CD8-positive, alpha-beta memory T cell (primary cell): ENCODE measurements at places on chromosomes 6 and 20. TPM values are rescaled to one million over a fixed set of nuclear protein-coding genes. Genes with fewer than 3 reads are reported as not detected.

EPPIN gene
- total RNA-seq, result not detected

VNN1 gene
- not detected for total RNA-seq

RNGTT gene
- 20.7 TPM for total RNA-seq

TRIM40 gene
- total RNA-seq, result not detected

ID4 gene
- total RNA-seq, result not detected

HS3ST5 gene
- not detected for total RNA-seq

DNA sequence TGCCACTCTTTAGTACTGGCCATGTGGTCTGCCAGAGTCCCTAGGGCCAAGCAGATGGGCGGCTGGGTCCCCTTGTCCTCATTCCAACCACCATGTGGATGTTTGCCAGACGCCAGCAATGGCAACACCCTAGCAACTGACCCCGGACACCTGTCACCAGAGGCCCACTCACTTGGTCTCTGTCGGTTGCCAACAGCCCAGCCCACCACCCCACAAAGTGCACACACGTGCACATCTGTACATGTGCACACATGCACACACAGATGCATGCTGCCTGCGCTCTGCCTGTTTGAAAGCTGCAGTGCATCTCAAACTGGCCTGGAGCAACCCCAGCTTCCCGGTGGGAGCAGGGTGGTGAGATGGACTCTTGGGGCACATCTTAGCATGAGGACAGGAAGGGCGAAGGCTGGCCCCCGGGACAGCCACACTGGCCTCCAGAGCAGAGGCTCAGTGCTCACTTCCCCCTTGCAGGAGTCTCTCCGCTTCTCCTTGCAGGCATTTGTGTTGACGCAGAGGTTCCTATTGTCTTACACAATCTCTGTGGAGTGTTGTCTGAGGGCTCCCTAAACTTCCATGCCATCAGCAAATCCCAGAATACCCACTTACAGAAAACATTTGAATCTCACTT, 54.0 kb downstream of the PSMG4 start:
- DNase-seq, result no peak

- DNase-seq, result no peak
Measured at GRCh38 chr6:52754443-52754842, 8.8 kb downstream of the GSTA2 start.

- no peak for DNase-seq
Measured at GRCh38 chr20:33095249-33095648, 15.8 kb downstream of the BPIFB4 start.

DNA sequence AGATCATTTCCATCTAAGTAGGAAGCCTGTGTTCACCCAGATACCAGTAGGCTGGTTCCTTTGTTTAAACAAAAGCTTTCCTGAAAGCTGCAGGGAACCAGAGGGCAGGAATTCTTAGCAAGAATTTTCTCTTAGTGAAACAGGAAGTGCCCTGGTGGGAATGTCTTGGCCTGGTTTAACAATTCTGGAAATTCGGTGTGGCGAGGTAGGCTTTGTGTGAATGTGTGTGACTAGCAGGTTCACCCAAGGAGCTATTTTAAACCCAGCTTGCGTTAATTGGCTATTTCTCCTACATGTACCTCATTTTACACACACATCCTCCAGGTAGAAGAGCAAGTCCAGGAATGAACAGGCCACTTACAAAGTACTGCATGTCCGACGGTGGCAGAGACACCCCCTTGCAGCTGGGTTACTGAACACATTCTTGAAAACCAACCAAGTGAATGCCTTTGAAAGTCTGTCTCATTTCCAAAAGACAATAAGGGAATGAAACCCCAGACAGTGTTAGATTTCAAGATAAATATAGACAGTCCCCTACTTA, 64.6 kb downstream of the GFOD1 start:
- no peak for DNase-seq

DNA sequence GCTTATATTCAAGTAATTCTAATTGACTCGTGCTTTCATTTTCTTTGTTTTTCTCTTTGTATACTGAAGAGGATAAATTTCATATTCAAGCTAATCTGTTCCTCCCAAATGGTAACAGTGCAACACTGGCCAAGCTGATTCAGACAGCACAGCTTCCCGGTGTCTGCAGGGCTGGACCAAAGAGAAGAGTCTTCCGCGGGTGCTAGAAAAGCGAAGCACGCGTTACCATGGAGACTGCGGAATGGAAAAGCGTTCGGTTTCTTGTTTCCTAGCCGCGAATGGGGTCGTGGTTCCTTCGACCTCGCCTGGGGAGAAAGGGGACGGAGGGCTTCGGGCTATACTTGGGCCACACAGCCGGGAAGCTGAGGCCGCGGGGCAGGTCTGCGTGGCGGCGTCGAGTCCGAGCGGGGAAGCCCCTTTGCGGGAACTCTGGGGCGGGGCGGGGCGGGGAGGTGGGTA, 6.2 kb upstream of the ZNF311 start:
- DNase-seq, result peak; percentile 9

GRCh38 chr6:132785936-132786335, 12.5 kb downstream of the SLC18B1 start:
- no peak for DNase-seq

DNA sequence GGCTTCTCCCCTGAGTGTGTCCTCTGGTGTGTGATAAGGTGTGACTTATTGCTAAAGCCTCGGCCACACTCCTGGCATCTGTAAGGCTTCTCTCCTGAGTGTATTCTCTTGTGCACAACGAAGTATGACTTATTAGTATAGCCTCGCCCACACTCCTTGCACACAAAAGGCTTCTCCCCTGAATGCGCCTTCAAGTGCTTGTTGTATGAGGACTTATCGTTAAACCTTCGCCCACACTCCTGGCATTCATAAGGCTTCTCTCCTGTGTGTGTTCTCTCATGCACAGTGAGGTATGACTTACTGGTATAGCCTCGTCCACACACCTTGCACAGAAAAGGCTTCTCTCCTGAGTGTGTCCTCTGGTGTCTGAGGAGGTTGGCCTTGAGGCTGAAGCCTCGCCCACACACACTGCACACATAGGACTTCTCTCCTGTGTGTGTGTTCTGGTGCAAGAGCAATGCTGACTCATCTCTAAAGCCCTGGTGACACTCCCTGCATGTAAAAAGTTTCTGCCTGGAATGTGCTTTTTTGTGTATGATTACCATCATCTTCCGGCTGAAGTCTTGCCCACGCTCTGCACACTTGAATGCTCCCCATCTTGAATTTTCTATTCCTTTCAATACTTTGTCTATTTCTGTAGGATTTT, 20.4 kb downstream of the ZNF337 start:
- DNase-seq, result no peak

DNA sequence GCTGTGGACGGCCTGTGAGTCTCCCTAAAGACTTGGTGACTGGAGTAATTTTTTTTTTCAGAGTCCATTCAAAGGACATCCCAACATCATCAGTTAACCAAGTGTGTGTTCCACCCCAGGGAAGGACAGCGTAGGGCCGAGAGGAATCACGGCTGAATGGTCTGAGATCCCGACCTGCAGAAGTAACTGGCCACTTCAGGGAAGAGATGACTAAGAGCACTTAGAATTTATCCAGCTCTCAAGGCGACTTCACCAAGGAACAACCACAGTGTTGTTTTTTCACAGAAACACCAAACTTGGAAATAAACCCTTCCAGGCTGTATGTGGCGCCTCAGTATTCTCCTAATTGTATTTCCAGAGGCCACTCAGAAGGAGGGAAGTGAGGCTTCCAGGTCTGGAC, 231.6 kb downstream of the FNDC1 start:
- no peak for DNase-seq

- no peak for DNase-seq
Measured at GRCh38 chr20:62632575-62633090, 9.7 kb upstream of the SLCO4A1 start.

DNA sequence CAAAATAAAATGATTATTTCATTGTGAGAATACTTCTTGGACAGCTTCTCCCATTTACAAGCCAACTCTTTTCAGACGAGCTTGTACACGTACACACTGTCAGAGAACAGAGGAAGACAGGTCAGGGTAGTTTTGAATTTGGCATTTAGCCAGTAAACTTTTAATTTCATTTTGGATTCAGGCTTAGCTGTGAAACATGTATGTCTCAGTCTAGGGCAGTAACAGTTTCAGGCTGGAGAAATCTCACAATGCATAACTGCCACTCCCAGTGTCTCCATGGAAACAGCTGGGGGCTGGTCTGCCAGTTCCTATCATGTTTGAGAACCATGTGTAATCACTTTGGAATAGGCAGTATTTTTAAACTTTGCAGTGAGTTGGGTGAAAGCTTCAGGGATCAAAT, 22.0 kb upstream of the QKI start:
- DNase-seq, result no peak

DNA sequence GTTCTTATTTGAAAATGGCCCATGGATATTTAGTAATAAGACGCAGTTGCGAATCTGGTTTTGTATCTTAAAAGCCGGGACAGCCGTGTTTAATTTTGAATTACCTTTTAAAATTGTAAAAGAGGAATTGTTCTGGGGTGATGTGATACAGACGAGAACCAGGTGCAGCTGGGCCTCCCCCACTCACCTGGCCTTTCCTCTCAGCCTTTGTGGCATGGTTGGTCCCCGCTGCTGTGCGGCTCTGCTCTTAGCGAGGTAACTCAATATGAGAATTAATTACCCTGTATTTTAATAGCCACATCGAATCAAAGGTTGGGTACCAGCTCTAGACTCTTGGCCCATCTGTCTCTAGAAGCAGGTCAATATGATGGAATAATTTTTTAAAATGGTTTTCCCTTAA, 56.5 kb upstream of the DACT2 start:
- no peak for DNase-seq

GRCh38 chr20:37944456-37944981, 41.6 kb downstream of the VSTM2L start:
- DNase-seq, result no peak
